ENCODE measurements at places on chromosomes 1 and 21.

DNA sequence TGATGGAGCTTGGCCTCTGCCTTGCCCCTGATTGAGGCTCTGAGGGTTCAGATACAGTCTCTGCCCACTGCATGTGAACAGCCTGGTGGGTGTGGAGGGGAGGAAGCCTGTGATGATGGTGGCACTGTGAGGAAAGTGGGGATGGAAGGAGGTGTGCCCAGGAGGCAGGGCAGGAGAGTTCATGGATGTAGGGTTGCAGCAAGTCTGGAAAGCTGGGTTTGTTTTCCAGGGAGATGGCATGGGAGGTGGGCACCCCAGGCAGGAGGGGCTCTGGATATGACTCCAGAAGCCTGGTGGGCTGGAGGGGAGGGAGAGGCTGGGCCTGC is 63.2 kb downstream of the ADARB1 start:
- no peak for DNase-seq

GRCh38 chr21:44448651-44449131 is 6.6 kb upstream of the LRRC3 start:
- DNase-seq: no peak

DNA sequence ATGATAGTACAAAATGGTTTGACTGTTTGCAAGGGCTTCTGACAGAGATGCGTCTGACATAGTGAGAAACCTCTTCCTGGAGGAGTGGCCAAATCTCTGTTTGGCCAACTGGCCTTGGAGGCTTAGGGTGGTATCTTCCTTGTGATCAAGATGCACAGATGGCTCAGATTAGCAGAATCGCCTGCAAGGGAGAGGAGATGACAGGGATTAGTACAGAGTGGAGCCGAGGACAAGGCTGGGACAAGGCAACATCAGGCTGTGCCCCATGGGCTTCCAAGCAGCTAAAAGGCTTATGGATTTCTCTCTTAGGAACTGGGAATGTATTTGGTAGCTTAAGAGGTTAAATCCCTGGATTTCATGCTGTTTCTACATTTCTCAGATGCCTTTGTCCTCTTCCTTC is 379.1 kb downstream of the SIPA1L2 start:
- no peak for DNase-seq

GRCh38 chr1:58932859-58933598 is 149.2 kb upstream of the JUN start:
- DNase-seq: no peak

Measured in GM12891 (cell line).